ENCODE measurements at places on chromosomes 12 and 14. TPM values are rescaled to one million over a fixed set of nuclear protein-coding genes. Genes with fewer than 3 reads are reported as not detected.

Gene GARIN6
- not detected for total RNA-seq

Gene NOC4L
- 3.7 TPM for total RNA-seq

Gene TGM1
- 1.6 TPM for total RNA-seq

Gene CYP46A1
- 0.59 TPM for total RNA-seq

Gene CORO1C
- total RNA-seq = 304 TPM

Gene APOF
- not detected for total RNA-seq

Gene ETNK1
- 17.8 TPM for total RNA-seq

Gene USP44
- 0.38 TPM for total RNA-seq

Gene FAIM2
- total RNA-seq = 0.38 TPM

Gene RIPK3
- total RNA-seq = 0.23 TPM

Gene MEG3
- total RNA-seq = 24.7 TPM

Gene IFNG-AS1
- total RNA-seq = not detected

Gene SYT1
- 22.9 TPM for total RNA-seq

Gene RIMBP2
- total RNA-seq = not detected

Gene IAPP
- not detected for total RNA-seq

Gene KCTD10
- total RNA-seq = 87.8 TPM

Gene C12orf50
- not detected for total RNA-seq

Gene ESPL1
- 1.2 TPM for total RNA-seq

Gene MAPK1IP1L
- 10.4 TPM for total RNA-seq

Gene TPPP2
- not detected for total RNA-seq

Gene DIO3
- total RNA-seq = not detected

Gene TMEM260
- 6.1 TPM for total RNA-seq

Gene ESRRB
- total RNA-seq = not detected

Gene INHBC
- not detected for total RNA-seq

Gene RILPL1
- 16.0 TPM for total RNA-seq

Gene ANKRD33
- not detected for total RNA-seq

Gene ST8SIA1
- total RNA-seq = 5.6 TPM

Gene SIX6
- not detected for total RNA-seq

Gene SERPINA4
- total RNA-seq = not detected

Gene DDN
- total RNA-seq = not detected

Gene LARP4
- 20.2 TPM for total RNA-seq

Gene HSPB8
- total RNA-seq = 10.6 TPM

Gene KRT3
- total RNA-seq = not detected

Gene BDKRB2
- 61.8 TPM for total RNA-seq

Gene TSPAN8
- total RNA-seq = 0.35 TPM

Gene GRIP1
- total RNA-seq = 1.8 TPM

Gene C12orf42
- not detected for total RNA-seq

Gene RTL1
- not detected for total RNA-seq

Gene FGD4
- 6.4 TPM for total RNA-seq

Gene ANG
- total RNA-seq = 8.0 TPM

Gene PPP1R36
- total RNA-seq = 0.53 TPM

Gene DCN
- 961 TPM for total RNA-seq

Gene FLVCR2
- 0.08 TPM for total RNA-seq

Gene WSB2
- total RNA-seq = 287 TPM

Gene CD9
- total RNA-seq = 263 TPM

Gene IPO4
- 41.9 TPM for total RNA-seq

Gene KRT74
- total RNA-seq = not detected

Gene WNT1
- not detected for total RNA-seq

Gene HOMEZ
- total RNA-seq = 3.6 TPM

Gene KRT79
- total RNA-seq = not detected

Gene SIRT4
- total RNA-seq = 1.5 TPM

Gene ADAMTS20
- not detected for total RNA-seq

Gene TAS2R9
- not detected for total RNA-seq

Gene HCAR3
- total RNA-seq = not detected

Gene ASCL1
- total RNA-seq = not detected

Gene TC2N
- total RNA-seq = 0.12 TPM

Gene NCOR2
- 17.7 TPM for total RNA-seq

Gene RNFT2
- 4.2 TPM for total RNA-seq

Gene TAS2R30
- total RNA-seq = 2.0 TPM

Measured in smooth muscle cell of the coronary artery (primary cell).